ENCODE measurements at places on chromosomes 3 and 15. TPM values are rescaled to one million over a fixed set of nuclear protein-coding genes. Genes with fewer than 3 reads are reported as not detected.

DNA sequence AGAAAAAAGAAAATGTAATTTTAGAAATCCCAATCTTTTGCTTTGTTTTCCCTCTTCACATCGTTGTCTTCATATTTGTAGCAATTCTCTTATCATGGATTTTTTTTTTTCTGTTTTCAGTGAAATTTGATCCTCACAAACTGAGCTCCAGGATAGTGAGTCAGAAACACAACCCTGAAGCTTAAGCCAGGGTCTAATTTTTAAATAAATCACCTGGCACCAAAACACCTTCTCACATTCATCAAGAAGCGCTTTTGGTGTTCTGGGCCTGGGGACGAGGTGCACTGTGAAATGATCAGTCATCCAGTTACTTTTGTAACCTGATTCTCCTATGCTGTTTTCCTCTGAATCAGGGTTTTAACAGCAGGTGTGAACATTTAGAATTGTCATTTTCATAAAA is 87.7 kb downstream of the REC114 start:
- no peak overlapping the region for H3K4me3 ChIP-seq
- H3K27ac ChIP-seq, result no peak overlapping the region
- H3K27me3 ChIP-seq, result no peaks in the 10 kb centered on the region
- H3K4me1 ChIP-seq, result no peaks in the 10 kb centered on the region

GRCh38 chr3:111904376-111905241 is 45.5 kb downstream of the PHLDB2 start:
- H3K4me1 ChIP-seq, result peaks cover 16% of the 10 kb centered on the region
- H3K36me3 ChIP-seq, result no peaks in the 10 kb centered on the region
- no peaks in the 10 kb centered on the region for H3K27me3 ChIP-seq

GRCh38 chr3:21682206-21682605 is 68.8 kb downstream of the ZNF385D start:
- H3K27ac ChIP-seq, result peak overlapping the region; percentile 47
- no peaks in the 10 kb centered on the region for H3K27me3 ChIP-seq
- no peaks in the 10 kb centered on the region for H3K36me3 ChIP-seq
- H3K4me1 ChIP-seq, result peaks cover 90% of the 10 kb centered on the region

- no peak overlapping the region for H3K4me3 ChIP-seq
- H3K27me3 ChIP-seq, result no peaks in the 10 kb centered on the region
- no peaks in the 10 kb centered on the region for H3K4me1 ChIP-seq
- H3K27ac ChIP-seq, result no peak overlapping the region
- no peak for DNase-seq
Measured at GRCh38 chr3:179083977-179084376, 12.4 kb upstream of the ZMAT3 start.

Gene PRR20G
- not detected for total RNA-seq

- no peaks in the 10 kb centered on the region for H3K36me3 ChIP-seq
- no peak for DNase-seq
- no peaks in the 10 kb centered on the region for H3K27me3 ChIP-seq
- H3K4me3 ChIP-seq, result no peak overlapping the region
- no peak overlapping the region for H3K27ac ChIP-seq
- no peaks in the 10 kb centered on the region for H3K4me1 ChIP-seq
Measured at GRCh38 chr3:195033531-195034091, 237.3 kb downstream of the XXYLT1 start.

Gene GOLGA6A
- total RNA-seq, result 0.42 TPM

DNA sequence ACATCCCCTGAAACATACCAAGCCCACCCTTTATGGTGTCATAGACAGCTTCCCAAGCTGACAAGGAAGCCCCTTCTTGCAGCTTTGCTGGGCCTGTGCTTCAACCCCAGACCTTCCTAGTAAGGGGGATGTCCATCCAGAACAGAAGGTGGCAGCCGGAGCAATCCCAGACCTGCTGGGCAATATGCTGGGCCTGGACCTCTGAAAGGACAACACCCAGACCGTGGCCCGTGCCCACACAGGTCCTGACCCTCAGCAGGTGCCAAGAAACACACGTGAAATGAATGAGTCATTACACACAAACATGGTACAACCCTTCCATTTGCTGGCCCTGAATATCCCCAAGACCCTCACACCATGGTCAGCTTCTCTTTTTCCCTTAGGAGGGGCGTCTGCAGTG is 19.8 kb upstream of the VILL start:
- H3K4me3 ChIP-seq, result no peak overlapping the region
- H3K27me3 ChIP-seq, result no peaks in the 10 kb centered on the region
- H3K27ac ChIP-seq, result no peak overlapping the region
- DNase-seq, result no peak
- peaks cover 18% of the 10 kb centered on the region for H3K36me3 ChIP-seq

DNA sequence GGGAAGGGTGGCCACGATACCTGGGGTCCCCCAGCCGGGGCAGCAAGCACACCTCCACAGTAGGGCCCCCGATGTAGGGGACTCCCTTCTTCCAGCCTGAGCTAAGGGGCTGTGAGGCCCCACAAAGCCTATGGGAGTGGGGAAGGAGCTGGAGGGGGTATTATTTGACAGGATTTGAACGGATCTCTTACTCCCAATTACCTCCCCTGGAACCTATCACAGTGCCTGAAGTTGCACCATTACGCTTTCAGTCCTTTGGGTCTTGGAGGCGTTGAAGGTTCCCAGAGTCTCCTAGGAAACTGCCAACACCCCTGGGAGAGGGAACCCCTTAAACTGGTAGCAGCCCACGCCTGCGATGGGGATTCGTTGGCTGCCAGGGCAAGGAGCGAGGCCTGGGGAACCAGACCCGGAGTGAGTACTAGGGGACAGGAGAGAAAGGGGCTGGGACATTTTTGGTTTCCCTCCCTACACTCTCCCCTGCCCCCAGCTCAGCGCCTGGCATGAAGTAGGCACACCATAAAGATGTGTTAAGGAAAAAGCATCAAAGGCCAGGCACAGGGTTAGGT is 409 bp upstream of the LHFPL4 start:
- H3K27me3 ChIP-seq, result no peaks in the 10 kb centered on the region
- H3K36me3 ChIP-seq, result no peaks in the 10 kb centered on the region
- no peak overlapping the region for H3K4me3 ChIP-seq
- H3K4me1 ChIP-seq, result no peaks in the 10 kb centered on the region

Gene VIPR1
- total RNA-seq, result 48.7 TPM

Gene SLITRK3
- total RNA-seq, result not detected

- no peaks in the 10 kb centered on the region for H3K27me3 ChIP-seq
- H3K27ac ChIP-seq, result no peak overlapping the region
- H3K4me1 ChIP-seq, result no peaks in the 10 kb centered on the region
- no peaks in the 10 kb centered on the region for H3K36me3 ChIP-seq
- H3K4me3 ChIP-seq, result no peak overlapping the region
Measured at GRCh38 chr15:77901921-77902750, 175.4 kb downstream of the TBC1D2B start.

- DNase-seq, result no peak
- no peak overlapping the region for H3K27ac ChIP-seq
- H3K36me3 ChIP-seq, result no peaks in the 10 kb centered on the region
- H3K27me3 ChIP-seq, result no peaks in the 10 kb centered on the region
- H3K4me3 ChIP-seq, result no peak overlapping the region
Measured at GRCh38 chr15:57595011-57595866, 3.5 kb downstream of the MYZAP start.

- no peaks in the 10 kb centered on the region for H3K36me3 ChIP-seq
- no peak overlapping the region for H3K27ac ChIP-seq
- DNase-seq, result no peak
- no peaks in the 10 kb centered on the region for H3K4me1 ChIP-seq
- no peaks in the 10 kb centered on the region for H3K27me3 ChIP-seq
Measured at GRCh38 chr3:107589454-107589853, 66.7 kb downstream of the BBX start.

DNA sequence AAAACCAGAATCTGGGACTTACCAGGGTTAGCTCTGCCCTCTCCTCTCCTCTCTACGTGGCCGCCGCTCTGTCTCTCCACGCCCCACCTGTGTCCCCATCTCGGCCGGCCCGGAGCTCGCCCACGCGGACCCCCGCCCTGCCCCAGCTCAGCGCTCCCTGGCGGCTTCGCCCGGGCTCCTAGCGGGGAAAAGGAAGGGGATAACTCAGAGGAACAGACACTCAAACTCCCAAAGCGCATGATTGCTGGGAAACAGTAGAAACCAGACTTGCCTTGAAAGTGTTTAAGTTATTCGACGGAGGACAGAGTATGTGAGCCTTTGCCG is 5.4 kb downstream of the ISL2 start:
- peaks cover 24% of the 10 kb centered on the region for H3K4me1 ChIP-seq
- DNase-seq, result no peak
- H3K4me3 ChIP-seq, result peak overlapping the region; percentile 64
- H3K27ac ChIP-seq, result no peak overlapping the region

GRCh38 chr3:38022896-38023709 is 6.3 kb downstream of the PLCD1 start:
- H3K4me3 ChIP-seq, result no peak overlapping the region
- no peak for DNase-seq
- peaks cover 13% of the 10 kb centered on the region for H3K36me3 ChIP-seq
- no peaks in the 10 kb centered on the region for H3K27me3 ChIP-seq
- peaks cover 13% of the 10 kb centered on the region for H3K4me1 ChIP-seq

Gene RPL35A
- 520 TPM for total RNA-seq

DNA sequence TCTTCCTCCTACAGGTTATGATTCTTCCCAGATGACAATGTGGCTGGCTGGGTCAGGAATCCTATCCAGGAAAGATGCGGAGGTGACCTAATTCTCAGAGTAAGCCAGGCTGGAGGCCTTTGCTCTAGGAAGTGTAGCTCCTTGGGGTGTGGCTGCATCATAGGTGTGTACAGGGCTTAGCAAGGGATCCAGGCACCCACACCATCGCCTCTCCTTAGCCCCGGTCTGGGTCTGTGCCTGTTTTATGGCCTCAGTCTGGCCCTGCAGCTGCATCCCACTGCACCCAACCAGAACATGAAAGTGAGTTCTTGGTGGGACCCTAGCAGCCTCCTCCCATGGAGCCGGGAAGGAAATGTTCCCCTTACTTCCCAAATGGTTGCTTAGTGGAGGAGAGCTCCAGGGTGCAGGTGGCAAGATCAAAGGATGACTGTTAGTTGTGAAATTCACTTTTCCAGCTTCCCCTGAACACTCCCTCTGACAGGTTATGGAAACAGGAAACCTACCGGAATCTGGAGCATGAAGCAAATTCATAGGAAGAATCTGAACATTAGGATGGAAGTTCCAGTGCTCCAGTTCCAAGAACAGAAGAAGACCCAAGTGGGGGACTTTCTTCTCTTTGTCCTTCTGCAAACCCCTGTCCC is 2.7 kb upstream of the AMOTL2 start:
- no peak for DNase-seq
- H3K27ac ChIP-seq, result no peak overlapping the region
- H3K36me3 ChIP-seq, result no peaks in the 10 kb centered on the region
- H3K27me3 ChIP-seq, result no peaks in the 10 kb centered on the region

GRCh38 chr3:20057612-20058180 is 17.4 kb downstream of the KAT2B start:
- peaks cover 34% of the 10 kb centered on the region for H3K4me1 ChIP-seq
- DNase-seq, result no peak
- H3K27ac ChIP-seq, result peak overlapping the region; percentile 61
- no peaks in the 10 kb centered on the region for H3K27me3 ChIP-seq
- H3K4me3 ChIP-seq, result no peak overlapping the region

Gene ZNF639
- 21.8 TPM for total RNA-seq

DNA sequence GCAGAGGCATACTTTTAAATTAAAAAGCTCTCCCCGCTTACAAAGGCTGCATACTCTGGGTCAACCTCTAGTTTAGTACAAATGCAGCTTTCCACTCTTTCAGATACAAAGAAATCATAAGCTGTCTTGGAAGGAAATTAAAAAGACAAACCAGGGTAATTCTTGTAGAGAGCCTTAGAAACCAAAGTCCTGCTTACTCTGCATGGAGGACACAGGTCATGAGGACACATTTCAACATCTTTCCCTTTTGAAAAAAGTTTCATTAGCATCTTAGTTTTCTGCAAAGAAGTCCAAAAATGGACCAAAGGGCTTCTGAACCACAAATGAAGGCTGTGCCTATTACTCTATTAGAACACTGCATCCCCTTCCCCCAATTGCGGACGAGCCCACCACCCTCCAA is 50.5 kb upstream of the WNT5A start:
- H3K4me1 ChIP-seq, result peaks cover 26% of the 10 kb centered on the region
- no peak for DNase-seq

Gene GOLGA8N
- total RNA-seq, result 36.8 TPM

DNA sequence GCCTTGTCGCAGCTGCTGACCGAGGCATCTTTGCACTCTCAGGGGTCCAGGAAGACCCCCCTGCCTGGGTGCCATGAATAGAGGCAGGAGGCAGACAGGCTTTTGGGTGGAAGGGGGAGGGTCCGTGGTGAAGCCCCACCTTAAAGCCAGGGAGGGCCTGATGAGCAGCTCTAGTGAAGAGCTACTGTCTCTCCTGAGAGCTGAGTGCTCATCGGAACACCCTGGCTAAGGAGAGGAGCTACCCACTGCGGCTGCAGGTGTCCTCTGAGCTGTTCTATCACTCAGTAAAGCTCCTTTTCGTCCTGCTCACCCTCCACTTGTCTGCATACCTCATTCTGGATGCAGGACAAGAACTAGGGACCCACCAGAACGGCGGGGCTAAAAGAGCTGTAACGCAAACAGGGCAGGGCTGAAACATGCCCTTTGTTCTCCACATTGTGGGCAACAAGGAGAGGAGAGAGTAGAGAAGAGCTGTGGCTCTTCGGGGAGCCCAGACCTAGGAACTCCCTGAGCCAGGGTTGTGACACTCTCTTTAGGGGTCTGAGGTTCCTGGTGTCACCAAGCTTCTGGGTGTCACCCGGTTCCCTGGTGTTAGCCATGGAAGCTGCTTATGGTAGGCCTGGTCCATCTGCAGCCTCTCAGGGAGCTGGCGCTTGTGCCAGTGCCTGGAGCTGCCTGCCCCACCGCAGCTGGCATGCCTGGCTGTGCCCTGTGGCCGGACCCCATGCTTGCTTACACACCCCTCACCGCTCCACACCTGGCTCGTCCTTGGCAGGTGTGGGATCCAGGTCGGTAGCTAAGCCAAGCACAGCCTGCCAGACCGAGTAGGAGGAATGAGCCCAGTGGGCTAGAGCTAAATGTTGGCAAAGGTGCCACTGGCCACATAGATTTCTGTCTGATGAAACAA is 26.2 kb upstream of the TFG start:
- no peak overlapping the region for H3K27ac ChIP-seq
- DNase-seq, result no peak
- H3K36me3 ChIP-seq, result no peaks in the 10 kb centered on the region
- H3K27me3 ChIP-seq, result no peaks in the 10 kb centered on the region
- no peaks in the 10 kb centered on the region for H3K4me1 ChIP-seq

GRCh38 chr15:101129851-101130380 is 121.9 kb downstream of the CHSY1 start:
- no peaks in the 10 kb centered on the region for H3K36me3 ChIP-seq
- H3K4me3 ChIP-seq, result no peak overlapping the region
- peaks cover 27% of the 10 kb centered on the region for H3K4me1 ChIP-seq

- H3K4me3 ChIP-seq, result no peak overlapping the region
- no peak overlapping the region for H3K27ac ChIP-seq
- H3K4me1 ChIP-seq, result peaks cover 7% of the 10 kb centered on the region
- H3K27me3 ChIP-seq, result no peaks in the 10 kb centered on the region
- DNase-seq, result no peak
- H3K36me3 ChIP-seq, result no peaks in the 10 kb centered on the region
Measured at GRCh38 chr3:7568526-7569184, 707.7 kb downstream of the GRM7 start.

Gene ADGRG7
- not detected for total RNA-seq

All from thoracic aorta (tissue), 2 donors.